Esophagus squamous epithelium (tissue), 5 donors: ENCODE measurements at places on chromosomes 5 and 9.

DNA sequence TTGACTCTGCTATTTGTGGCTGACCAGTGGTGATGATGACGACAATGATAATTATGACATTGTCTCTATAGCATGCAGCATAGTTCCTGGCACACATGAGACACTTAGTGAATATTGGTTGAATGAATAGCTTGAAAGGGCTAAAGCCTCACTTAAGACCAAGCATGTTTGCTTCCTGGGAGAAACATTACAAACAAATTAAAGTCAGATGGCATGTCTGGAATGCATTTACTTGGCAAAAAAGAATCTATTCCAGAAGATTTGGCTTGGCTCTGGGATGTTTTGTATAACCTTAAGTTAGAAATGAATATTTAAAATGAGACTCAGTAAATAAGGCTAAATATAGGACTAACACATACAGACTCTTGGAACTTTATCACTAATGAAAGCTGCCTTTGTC is 21.6 kb downstream of the GAS1 start:
- no peak for DNase-seq

GRCh38 chr5:157323107-157323706 is 57.3 kb downstream of the CYFIP2 start:
- no peak for DNase-seq

- no peak for DNase-seq
Observed at GRCh38 chr9:27094640-27095298, 14.3 kb upstream of the TEK start.

- no peak for DNase-seq
Observed at GRCh38 chr9:34025062-34025461, 23.6 kb downstream of the UBAP2 start.

DNA sequence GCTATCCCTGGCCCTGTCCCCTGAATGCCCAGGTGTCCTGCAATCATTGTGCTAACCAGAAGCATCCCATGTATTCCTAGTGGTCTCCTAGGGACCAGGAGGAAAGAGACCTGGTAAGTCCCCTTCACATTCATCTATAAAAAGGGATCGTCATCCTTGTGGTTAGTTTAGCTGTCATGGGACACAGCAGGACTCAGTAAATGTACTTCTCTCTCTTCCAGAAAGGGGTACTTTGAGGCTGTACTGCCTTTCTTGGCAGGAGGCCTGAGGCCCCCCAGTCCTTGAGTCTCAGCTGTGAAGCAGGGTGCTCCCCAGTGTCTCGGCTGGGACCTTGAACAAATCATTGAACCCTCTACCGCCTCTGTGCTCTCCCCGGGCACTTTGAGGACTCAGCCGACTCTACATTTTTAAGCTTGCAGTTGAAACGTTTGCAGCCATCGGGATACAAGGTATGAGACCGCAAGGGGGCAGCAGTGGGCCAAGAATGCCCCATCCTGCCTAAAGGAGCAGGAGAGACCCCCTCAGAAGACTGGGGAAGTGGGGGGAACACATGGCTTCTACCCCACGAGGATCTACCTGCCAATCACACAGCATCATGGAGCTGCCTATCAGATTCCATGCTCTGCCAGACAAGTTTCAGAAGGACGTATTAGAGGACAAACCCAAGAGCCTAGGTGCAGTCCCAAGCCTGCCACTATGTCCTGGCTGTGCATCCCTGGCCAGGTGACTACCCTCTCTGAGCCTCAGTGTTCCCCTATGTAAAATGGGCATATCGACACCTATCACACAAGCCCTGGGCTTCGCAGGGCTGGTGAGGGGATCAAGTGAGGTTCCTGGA is 2.4 kb upstream of the PHYKPL start:
- no peak for DNase-seq

DNA sequence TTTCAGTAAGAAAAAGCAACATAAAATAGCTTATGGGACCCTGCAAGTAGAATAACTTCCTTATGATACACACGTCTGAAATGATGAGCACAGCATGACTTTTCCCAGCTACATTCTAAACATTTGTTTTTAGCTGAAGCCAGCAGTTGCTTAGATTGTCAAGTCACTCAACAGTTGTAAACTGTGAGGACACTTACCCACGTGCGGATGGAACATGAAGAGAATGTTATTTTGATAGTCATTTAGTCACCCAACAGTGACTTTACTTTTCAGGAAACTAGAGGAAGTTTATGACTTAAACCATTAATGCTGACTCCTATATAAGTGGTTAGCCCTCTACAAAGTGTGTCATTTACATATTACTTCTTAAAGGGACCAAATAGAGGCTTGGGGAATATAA is 3.0 kb downstream of the HACD4 start:
- DNase-seq, result no peak

DNA sequence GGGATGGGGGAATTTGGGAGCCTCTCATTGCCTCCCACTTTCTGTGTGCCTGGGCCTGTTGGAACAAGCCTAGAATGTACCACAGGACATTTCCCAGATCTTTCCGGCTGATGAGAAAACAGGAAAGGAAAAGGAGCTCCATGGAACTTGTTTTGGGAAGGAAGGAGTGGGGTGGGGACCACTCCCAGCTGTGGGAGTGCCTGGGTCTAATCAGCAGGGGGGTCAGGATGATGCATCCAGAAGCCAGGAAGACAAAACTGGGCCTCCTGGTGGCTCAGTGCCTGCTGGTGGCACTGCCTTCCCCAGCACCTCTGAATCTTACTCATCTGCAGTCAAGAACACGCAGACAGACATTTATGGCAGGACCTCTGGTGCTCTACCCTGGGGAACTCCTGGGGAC is 2.8 kb downstream of the SMIM33 start:
- no peak for DNase-seq

GRCh38 chr9:126459546-126459945 is 132.9 kb downstream of the MVB12B start:
- no peak for DNase-seq
